ENCODE measurements at places on chromosomes 6 and 20. TPM values are rescaled to one million over a fixed set of nuclear protein-coding genes. Genes with fewer than 3 reads are reported as not detected.

The ADGRG6 gene
- 0.25 TPM for total RNA-seq

The GJA10 gene
- total RNA-seq = not detected

The WFDC8 gene
- total RNA-seq = not detected

The CGA gene
- total RNA-seq = 0.40 TPM

The SMIM26 gene
- total RNA-seq = 51.7 TPM

- H3K36me3 ChIP-seq = peaks cover 9% of the 10 kb centered on the region
- no peak overlapping the region for H3K4me3 ChIP-seq
- peaks cover 8% of the 10 kb centered on the region for H3K4me1 ChIP-seq
- no peak for DNase-seq
- H3K27me3 ChIP-seq = no peaks in the 10 kb centered on the region
Measured at GRCh38 chr20:34859367-34859766, 13.3 kb downstream of the GGT7 start.

Measured in T-helper 17 cell (primary cell).